ENCODE measurements at places on chromosomes 12 and 14. TPM values are rescaled to one million over a fixed set of nuclear protein-coding genes. Genes with fewer than 3 reads are reported as not detected.

DNA sequence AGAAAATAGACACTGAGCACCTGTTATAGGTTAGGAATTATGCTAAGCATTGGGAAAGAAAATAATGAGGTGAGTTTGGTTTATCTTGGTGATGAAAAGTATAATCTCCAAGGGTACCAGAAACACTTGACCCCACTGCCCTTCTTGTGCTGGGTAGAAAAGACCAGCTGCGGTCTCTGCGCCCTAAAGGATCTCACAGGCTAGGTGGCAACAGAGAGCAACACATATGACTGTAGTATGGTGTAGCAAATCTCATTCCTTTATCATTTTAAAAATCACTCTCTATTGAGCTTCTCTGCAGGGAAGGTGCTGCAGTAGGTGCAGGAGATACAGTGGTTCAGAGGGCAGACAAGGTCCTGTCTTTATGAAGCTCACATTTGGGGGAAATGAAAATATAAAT is 26.1 kb downstream of the NRXN3 start:
- no peak for DNase-seq

DNA sequence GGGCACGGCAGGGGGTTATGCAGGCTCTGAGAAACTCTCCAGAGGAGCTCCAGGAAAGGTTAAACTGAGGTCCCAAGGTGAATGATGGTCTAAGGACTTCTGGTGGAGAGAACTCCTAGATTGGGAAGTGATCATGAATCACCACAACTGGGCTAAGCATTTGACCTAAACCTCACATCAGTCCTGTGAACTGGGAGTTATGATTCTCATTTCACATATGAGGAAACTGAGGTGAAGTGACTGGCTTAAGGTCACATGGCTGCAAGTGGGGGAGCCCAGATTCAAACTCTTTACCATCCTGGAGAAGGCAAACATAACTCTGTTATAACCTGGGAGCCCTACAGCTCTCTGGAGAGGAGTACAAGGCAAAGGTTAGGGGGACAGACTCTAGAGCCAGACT is 4.2 kb downstream of the RARG start:
- peak; percentile 4 for DNase-seq

GRCh38 chr12:45575417-45575816 is 154.1 kb upstream of the ARID2 start:
- DNase-seq = no peak

DNA sequence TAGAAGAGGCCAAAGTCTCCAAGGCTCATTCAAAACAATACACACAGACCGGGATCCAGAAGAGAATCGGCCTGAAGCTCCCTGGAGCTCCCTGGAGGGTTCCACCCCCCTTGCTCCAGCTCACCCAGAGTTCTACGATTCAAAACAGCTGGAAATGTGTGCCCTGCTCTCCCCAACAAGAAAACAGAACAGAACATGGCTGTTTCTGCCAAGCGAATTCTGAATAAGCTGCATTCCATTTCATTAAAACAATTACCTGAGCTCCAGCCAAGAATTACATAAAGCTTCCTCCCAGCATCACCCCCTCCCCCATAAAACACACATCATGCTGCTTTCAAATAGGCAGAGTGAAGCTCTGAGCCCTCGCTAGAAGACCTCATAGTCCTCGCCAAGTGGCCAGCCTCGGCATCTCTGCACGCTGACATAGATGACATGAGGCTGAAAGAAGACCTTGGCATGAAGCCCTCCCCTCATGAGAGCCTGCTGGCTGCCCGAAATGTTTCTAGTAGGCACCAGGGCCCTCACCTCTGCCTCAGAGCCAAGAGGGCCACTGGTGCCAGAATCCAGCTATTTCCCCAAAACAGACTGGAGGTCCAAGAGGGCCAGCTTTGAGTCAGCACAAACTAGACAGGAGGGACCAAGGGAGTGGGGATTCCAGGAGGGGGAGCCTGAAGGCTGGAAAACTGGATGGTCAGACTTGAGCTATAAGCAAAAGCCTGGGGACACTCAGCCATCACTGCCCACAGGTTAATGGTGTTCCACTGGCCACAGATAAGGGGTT is 8.3 kb downstream of the PXN start:
- no peak for DNase-seq

DNA sequence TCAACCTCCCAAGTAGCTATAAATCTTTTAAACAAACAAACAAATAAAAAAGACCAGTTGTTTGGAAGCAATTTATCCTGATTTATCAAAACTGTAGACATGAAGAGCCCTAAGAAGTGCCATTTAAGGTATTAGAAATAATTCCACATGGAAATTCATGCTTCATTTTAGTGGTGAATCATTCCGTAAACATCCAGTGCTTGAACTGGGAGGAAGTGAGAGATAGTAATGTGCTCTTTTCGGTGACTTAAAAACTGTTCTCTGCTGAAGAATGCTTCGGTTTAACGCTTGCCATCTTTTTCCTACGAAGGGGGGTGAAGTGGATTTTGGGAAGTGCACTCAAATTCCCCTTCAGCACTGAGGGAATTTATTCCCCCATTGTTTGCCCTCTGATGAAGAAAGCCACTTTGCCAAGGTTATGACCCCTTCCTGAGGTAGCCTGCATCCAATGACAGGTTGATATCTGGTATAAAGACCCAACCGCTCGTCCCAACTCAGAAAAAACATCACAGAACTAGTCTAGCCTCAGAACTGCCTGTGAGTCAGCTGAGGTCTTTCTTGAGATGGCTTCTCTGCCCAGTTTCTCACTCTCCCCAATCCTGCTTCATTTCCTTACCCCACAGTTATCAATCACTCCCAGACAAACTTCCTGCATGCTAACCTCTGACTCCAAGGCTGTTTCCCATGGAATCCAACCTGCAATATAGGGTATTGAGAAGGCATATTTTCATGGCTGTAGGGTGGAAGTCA is 244.1 kb downstream of the AEBP2 start:
- DNase-seq = no peak

- DNase-seq = no peak
These were observed 239.4 kb upstream of the KRR1 start for GRCh38 chr12:75750716-75751306.

GRCh38 chr14:58072288-58073071 is 79.5 kb downstream of the ARMH4 start:
- no peak for DNase-seq

- DNase-seq = no peak
These were observed 1.2 kb downstream of the VWF start for GRCh38 chr12:6123258-6123657.

DNA sequence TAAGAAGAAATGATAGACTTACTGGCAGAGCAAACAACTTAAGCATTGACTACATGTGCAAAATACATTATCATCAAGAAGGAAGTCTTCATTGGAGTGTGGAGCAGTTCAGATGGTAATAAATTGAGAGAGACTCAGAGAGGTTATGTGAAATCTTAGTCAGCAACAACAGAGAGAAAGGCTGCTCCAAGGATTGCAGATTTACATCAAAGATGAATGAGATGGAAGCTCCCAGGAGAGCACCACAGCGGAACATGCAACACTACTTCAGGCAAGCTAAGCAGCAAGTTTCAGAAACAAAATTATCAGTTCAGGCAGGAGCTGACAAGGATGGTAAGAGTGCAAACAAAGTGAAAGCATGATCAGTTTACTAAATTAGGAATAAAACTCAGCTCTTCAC is 882.3 kb downstream of the LRFN5 start:
- no peak for DNase-seq

DNA sequence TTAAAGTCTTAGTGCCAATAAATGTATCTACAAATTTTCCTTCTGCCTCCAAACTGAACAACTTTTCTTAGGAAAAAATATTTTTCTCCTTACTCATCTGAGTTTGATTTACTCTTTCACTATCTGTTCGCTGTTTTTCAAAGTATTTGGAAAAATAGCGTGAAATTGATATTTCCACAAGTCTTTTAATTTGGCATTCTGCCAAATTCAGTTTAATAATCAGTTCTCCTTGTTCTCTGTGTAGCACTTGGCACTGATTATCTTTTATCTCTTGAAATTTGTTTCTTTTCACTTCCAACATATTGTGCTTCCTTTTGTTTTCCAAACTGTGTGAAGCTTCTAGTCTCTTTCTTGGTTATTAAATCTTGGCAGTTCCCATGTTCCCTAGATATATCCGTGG is 559.8 kb downstream of the RPL10L start:
- no peak for DNase-seq

DNA sequence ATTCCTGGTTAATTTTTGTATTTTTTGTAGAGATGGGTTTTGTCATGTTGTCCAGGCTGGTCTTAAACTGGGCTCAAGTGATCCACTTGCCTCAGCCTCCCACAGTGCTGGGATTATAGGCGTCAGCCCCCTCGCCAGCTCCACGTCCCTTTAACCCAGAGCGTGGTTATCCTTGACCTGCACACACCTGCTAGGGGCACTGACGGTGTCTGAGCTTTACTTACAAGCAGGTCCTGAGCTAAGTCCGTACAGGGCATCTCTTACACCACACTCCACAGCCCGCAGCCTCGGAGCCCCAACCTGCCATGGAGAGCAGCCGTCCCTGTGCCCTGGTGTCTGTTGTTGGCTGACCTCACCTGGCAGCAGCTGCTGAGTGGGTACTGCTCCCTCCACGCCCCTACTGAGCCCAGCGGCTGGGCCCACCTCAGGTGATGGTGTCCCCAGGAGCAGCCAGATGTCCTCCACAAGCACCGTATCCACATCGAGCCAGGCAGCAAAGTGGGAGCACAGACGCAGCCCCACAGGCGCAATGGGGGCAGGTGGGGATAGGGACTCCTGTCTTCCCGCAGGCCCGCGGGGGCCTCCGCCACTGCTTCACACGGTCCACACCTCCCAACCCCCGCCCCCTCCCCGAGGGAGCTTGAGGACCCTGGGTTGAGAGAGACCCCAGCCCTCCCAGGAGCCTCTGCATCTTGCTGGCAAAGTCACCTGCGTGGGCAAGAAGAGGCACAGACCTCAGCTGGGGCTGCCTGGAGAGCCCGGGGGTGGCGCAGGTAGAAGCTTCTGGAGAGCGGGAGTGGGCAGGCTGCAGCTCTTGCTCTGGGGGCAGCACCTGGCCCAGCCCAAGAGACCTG is 325.4 kb upstream of the SFSWAP start:
- DNase-seq = no peak

- no peak for DNase-seq
These were observed 499.2 kb upstream of the ATP2B1 start for GRCh38 chr12:90207799-90208198.

- no peak for DNase-seq
These were observed 23.4 kb upstream of the NR2C1 start for GRCh38 chr12:95096852-95097251.

DNA sequence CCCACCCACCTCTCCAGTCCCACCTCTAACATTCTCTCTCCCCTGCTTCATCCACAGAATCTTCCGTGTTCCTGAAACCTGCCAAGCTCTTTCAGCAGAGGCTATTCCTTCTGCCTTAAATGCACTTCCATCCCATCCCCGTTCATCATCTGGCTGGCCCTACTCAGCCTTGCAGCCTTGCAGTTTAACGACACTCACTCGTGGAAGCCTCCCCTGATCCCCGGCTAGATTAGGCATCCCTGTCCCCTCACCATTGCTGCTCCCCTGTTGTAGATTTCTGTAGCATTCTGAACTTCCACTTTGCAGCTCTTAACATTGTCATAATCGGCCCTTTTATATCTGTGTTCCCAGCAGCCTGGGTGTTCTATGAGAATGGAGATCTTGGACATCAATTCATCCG is 280.5 kb upstream of the NOS1 start:
- no peak for DNase-seq

- no peak for DNase-seq
These were observed 16.2 kb downstream of the CCDC62 start for GRCh38 chr12:122790393-122791075.

DNA sequence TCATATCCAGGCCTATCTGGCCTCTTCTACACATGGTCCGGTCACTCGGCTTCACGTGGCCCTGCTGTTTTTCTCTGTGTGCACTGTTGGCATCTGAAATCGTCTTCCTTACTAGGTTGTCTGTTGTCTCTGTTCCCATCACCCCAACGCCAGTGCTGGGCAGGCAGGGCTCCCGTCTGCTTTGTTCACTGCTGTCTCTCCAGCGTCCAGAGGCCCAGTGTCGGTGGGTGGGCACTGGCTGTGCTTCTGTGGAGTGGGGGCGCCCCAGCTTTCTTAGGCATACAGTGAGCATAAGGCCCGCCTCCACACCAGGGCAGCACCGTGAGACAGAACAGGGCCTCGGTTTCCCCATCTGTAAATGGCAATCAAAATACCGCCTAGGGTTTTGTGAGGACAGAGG is 153.1 kb downstream of the BCL11B start:
- DNase-seq = peak; percentile 32

DNA sequence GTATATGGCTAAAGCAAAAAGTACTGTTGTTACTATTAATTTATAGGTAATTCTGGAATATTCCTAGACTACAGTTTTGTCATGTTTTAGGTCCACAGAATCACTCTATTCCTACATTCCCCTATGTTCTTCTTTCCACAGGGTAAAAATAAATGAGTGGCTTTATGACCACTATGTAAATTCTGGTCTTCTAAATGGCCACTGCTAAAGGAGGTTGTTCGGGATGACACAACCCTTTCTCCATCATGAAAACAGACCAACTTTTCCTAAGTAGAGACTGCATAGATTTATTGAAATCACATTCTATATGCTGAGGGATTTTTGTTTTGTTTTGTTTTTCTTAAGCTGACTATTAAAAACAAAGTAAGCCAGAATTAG is 88.0 kb downstream of the SYT1 start:
- DNase-seq = no peak

CPNE8 gene
- 31.3 TPM for total RNA-seq

DEGS2 gene
- total RNA-seq = 0.81 TPM

PPP1CC gene
- 85.8 TPM for total RNA-seq

P2RX2 gene
- 0.27 TPM for total RNA-seq

ADAM21 gene
- 0.13 TPM for total RNA-seq

CRIP2 gene
- total RNA-seq = 352 TPM

RNF212B gene
- not detected for total RNA-seq

WIF1 gene
- 0.48 TPM for total RNA-seq
